ENCODE measurements at places on chromosomes 6 and 20. TPM values are rescaled to one million over a fixed set of nuclear protein-coding genes. Genes with fewer than 3 reads are reported as not detected.

DNA sequence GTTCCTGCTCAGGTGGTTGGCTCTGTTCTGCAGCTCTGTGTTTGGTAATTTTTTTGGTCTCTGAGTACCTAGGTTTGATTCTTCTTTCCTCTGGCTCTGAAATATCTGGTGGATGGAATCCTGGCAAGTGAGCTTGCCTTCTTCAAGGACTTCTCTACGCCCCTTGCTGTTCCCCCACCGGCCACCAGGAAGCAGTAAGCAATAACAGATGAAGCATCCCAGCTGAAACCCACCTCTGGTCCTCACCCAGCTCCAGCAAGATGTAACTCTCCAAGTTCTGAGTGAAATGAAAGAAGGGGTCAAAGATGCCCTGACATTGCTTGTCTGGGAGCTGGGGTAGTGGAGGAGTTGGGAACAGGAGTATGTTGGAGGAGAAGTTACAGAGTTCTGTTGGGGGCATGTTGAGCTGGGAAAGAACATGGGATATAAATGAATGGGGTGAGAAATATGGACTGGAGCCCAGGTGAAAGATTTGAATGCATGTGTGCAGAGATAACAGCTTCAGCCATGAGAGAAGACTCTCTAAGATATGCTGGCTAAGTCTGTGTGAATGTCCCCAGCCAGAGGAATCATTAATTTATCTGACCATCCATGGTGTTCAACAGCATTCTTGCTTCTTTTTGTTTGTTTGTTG is 51.3 kb upstream of the GLP1R start:
- peak; percentile 29 for DNase-seq

DNA sequence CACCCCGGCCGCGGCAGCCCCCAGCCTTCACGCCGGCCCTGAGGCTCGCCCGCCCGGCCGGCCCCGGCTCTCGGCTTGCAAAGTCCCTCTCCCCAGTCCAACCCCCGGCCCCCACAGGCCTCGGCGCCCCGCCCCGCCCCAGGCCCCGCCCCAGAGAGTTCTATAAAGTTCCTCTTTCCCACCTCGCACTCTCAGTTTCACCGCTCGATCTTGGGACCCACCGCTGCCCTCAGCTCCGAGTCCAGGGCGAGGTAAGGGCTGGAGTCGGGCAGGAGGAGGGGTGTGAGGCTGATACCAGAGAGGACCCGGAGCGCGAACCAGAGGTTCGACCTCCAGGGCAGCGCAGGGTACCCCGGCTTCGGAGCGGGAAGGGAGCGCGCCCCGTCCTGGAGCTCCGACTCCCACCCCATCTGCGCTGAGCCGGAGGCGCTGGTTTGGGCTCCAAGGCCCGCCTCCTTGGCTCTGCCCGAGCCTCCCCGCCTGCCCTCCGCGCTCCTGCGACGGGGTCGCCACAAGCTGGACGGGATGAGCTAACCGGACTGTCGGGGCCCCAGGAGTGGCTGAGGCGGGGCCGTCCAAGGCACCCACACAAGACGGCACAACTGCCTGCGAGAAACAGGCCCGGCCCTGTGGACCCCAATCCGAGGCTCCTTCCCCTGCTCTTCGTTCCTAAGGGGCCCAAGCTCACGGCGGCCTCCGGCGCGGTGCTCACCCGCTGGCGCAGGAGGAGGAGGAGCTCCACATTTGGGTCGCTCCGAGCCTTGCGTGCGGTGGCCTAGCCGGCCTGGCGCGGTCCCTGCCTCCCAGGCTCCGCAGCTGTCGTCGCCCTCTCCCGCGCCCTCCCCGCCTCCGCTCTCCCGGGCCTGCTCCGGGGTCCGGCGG is at the start of gene IRF4:
IRF4 (plus strand) TSS at position 194 of the 882 bp plus-strand sequence. CDS start 1,401 bp downstream, outside the sequence.
- no peak for DNase-seq

DNA sequence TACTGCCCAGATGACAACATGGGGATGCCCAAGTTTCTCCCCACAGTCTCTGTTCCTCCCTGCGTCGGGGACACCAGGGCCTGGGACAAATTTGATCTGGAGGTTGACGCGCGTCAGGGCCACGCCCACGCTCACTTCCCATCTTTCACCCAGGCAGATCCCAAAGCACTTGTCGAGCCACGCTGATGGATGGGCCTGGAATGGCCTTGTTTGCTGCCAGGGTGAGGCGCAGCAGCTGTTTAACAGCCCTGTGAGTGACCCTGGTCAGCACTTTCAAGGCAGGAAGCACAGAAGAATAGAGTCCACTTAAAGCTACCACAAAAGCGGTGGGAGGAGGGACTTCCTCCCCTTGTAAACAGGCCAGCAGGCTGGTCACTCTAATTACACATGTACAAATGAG is 324.7 kb upstream of the JARID2 start:
- DNase-seq, result no peak

GRCh38 chr6:136641166-136641565 is 90.9 kb upstream of the MAP7 start:
- no peak for DNase-seq

DNA sequence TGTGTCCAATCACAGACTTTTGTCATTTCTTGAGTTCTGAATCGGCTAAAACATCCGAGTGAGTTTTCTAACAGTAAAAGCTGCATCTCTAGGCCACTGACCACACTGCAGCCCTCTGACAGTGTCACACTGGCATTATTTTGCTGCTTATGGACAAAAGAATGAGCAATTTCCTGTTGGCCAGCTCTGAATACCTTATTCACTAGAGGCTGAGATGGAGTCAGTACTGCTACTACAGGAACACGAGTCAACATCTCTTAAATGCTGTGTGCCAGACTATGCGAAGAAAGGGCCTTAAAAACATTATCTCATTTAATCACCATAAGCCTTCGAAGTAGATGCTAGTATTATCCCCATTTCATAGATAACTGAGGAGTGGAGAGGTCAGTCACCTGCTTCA is 42.5 kb upstream of the IPCEF1 start:
- DNase-seq, result no peak

- DNase-seq, result no peak
Measured at GRCh38 chr20:8330319-8330784, 198.3 kb downstream of the PLCB1 start.

- DNase-seq, result peak; percentile 74
Measured at GRCh38 chr20:37726971-37727956, 33.4 kb downstream of the CTNNBL1 start.

GRCh38 chr6:43367245-43367984 is 2.0 kb downstream of the ZNF318 start:
- DNase-seq, result no peak

DNA sequence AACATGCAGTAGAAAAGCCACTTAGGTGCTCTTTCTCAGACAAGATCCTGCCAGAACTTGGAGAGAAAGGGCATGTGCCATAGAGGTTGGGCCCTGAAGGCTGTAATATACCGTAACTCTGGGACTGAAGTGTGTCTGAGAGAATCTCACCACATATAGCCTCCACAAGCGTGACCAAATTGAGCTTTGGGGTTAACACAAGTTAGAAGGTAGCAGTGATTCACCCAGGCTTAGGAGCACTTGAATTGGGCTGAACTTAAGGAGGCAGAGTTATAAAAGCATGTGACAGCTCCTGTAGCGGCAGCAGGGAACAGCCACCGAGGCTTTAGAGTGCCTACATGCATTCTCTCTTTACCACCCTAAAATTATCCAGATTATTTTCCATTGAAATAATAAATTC is 361.6 kb downstream of the PHF3 start:
- DNase-seq, result no peak

GRCh38 chr20:35791821-35792220 is 20.0 kb downstream of the PHF20 start:
- DNase-seq, result no peak

DNA sequence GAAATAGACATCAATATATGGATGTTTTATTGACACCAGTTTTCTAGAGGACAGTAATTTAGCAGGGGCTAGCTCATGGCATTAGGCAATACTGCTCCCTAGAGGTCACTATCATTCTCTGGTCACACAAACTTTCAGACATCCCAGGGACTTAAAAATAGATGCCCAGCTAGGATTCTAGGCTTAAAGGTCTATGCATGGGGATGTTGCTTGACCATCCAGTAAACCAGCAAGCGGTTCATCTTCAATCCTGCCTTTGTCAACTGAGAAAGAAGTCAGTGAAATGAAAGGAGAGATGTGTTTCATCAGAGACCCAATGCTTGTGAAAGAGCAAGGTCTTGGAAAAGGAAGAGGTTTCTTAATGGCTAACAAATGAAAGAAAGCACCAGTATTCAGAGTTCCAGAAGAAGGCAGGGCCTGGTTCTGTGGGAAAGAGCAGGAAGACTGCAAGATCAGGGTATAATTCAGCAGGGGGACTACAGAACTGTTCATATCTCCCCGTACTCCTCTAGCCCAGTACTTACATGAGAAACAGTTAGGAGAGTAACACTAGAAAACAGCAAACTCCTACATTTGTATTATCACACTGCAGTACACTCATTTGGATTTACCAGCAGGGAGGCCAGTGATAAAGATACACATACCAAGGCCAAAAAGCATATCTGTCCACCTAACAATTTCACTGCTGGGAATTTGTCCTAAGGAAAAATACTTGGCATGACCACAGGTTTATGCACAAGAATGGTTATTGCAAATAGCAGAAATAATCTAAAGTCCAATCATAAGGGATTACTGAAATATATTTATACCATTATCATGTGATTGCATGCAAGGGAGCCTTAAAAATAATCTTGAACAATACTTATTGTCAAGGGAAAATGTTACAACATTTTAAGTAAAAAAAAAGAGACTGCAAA is 151.4 kb upstream of the LAMA2 start:
- DNase-seq, result peak; percentile 56

DNA sequence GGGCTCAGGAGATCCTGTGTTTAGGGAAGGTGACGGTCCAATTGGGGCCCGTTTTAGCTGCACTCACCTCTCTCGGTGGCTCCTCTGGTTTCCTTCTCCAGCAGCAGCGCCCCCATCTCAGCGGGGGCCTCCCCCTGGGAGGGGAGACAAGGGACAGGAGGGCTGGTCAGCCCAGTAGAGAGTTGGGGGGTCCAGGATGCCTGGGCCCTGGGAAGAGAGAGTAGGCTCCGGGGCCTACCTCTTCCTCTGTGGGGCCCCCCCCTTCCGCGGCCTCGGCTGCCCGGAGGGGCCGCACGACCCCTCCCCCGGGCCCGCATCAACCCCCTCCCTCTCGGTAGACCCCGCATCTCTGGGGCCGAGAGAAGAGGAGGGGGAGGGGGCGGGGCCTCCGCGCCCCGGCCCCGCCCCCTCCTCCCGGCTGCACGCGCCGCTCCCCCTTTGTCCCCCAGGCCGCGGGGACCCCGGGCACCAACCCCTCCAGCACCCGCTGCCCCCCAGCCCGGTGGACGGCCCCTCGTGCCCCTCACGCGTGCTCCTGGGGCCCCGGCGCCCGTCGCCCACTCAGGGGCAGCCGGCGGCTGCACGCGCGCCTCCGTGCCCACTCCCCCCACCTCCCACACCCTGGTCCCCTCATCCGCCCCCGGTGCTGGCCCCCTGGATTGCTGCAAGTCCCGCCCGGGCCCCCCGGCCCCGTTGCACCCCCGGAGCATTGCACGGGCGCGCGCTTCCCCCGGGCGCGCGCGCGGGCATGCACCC is 464 bp downstream of the EHMT2 start:
- no peak for DNase-seq

DNA sequence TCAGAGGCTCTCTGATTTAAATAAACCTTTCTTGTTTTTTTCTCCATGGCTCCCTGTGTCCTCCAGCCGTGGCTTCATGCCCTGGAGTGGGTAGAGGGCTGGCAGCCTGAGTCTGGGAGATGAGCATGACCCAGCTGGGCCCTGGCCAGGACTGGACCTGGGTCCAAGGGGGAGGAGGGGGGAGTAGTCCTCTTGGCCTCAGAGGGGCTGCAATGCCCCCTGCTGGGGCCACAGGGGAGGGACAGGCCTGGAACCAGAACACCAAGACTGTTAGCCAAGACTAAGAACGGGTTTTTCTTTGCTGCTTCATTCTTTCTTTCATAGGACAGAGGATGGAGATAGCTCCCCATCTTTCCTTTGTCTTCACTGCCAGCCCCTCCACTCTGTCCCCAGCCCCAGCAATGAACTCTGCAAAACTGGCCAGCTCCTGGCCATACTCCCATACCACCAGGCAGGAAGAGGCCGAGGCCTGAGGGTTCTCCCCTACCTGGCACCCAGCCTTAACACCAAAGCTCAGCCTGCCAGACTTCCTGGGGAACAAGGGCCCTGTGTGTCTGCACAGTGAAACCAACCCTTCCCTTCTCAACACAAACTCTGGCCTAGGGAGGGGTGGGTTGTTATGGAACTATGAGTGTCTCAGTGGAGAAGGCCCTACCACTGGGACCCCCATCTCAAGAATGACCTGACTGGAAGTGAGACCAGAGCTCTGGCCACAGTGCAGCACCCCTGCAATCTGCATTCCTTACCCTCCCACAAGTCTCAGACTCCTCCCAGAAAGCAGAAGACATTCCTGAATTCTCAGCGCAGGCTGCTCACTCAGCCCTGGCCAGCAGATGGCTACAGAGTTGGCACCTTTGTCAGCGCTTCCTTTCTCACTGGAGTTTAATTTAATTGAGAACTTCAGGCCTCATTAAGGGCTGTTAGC is 11.0 kb downstream of the SLC29A1 start:
- peak; percentile 78 for DNase-seq

Gene CST5
- total RNA-seq, result not detected

Gene RIMS4
- 0.07 TPM for total RNA-seq

Gene MAK
- 0.04 TPM for total RNA-seq

Gene CRNKL1
- total RNA-seq, result 103 TPM

Gene C6orf15
- total RNA-seq, result not detected

Gene MTG2
- total RNA-seq, result 31.3 TPM

All from HepG2 (cell line).